HEK293T (cell line): ENCODE measurements at places on chromosomes 11 and 22.

DNA sequence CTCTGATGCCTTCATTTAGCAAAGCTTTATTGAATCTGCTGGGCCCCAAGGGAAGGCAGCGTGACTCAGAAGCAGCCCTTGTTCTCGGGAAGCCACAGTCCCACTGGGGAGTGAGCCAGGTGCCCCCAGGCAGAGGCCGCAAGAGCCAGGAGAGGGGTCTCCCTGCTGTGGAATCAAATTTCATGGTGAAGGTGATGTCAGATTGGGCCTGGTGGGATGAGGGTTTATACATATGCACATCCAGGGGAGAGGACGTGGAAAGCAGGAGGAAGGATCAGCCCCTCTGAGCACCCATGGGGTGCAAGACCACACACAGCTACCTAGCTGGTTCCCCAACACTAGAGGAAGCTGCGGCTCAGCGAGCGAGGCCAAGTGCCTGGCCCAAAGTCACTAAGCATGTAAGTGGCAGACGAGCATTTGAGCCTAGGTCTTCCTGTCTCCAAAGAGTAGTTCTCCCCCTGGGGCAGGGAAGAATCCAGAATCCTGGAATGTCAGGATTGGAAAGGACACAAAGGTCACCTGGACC is 2.0 kb downstream of the SYNGR1 start:
- DNase-seq, result no peak

DNA sequence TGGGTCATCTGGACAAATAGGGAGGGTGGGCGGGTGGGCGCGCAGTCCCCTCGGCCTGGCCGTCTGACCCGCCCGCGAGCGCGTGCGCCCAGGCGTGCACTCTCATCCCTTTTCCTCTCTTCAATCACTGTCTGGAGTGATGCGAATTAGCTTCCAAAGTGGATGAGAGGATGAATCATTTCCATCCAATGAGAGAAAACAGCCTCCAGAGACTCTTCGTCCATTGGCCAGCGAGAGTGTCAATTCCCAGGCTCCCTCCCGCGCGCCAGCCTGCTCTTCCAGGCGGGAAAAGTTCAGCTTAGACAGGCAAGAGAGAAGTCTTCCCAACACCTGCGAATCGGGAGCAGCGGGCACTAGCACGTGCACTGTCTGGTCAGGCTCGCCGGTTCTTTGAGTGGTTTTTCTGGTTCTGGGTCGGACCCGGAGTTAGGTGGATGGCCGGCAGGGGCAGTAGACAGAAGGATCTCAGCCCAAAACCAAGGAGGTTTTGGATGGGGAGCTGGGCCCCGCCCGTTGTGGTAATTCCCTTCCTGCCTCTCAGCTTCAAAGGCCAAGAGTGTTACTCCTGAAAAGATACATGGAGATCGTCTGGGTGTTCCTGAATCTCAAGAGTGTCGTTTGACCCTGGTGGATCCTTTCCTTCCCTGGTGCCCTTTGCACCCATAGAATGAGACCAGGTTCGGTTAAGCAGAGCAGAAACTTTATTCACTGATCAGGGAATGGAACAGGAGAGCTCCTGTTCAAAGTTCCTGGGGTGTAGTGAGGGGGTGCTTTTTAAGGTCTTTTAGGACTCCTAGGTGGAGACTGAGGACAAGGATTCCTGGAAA is 33.4 kb upstream of the GLYATL1 start:
- DNase-seq, result no peak

DNA sequence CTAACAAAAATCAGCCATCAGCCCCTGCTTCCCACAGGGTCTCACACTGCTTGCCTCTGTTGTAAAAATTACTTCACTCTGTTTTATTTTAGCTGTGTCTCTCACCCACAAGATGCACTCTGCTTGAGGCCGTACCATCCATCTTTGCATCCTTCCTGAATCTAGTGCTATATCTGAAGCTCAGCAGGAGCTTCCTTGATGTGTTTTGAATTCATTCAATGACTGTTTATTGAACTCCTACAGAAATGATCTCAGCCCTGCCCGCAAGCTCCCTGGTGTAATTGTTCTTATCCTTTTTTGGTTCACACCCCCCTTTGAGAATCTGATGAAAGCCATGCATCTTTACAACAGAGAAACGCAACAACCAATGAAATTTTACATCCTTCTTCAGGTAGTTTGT is 310.2 kb upstream of the ZC3H12C start:
- no peak for DNase-seq

DNA sequence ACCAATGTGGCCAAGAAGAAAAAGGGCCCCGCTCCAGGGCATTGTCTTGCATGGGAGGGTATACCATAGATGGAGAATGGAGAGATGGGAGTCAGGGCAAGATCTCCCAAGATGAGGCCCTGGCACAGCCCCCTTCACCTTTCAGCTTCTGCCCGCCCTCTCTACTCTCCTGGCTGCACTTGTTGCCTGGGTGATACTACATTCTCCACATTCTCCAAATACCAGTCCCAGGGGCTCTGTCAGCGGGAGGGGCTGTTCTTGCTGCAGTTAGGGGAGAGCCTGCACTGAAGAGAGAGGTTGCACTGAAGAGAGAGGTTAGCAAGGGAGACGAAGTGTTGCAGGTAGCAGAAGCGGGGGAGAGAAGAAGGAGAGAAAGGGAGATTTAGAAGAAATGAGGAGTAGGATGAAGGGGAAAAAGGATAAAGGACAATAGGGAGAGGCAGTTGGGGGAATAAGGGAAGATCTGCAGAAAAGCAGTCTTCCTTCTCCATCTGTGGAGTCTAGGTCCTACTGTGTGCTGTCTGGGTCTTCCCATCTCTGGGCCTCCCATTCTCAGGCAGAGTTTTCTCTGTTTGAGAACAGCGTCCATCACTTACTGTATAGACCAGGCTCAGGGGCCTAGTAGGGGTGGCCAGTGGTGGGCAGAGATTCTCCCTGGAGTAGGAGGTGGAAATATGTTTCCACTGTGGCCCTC is 8.0 kb downstream of the PHLDB1 start:
- no peak for DNase-seq

GRCh38 chr11:130580372-130580771 is 131.9 kb downstream of the ADAMTS15 start:
- DNase-seq, result no peak
